ENCODE measurements at places on chromosomes 1 and 21.

GRCh38 chr21:32727687-32728455 is at the start of gene SYNJ1:
Gene SYNJ1, minus strand, starts transcription at chr21:32728013. Its CDS starts 1,118 bp downstream, at chr21:32726895.
- peak; percentile 75 for DNase-seq

DNA sequence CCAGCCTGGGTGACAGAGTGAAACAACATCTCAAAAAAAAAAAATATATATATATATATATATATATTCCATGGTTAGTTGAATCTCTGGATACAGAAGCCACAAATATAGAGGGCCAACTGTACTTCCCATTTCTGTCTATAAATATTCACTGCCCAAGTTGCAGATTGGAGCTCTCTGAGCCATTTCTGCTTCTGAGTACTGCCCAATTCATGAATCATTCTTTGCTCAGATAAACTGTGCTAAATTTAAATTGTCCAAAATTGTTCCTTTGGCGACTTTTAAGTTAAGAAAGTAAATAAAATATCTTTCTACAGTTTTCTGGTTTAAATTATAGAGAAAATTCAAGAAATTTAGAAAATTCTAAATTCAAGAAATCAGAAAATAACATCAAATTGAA is 23.2 kb upstream of the C1orf146 start:
- DNase-seq: no peak

DNA sequence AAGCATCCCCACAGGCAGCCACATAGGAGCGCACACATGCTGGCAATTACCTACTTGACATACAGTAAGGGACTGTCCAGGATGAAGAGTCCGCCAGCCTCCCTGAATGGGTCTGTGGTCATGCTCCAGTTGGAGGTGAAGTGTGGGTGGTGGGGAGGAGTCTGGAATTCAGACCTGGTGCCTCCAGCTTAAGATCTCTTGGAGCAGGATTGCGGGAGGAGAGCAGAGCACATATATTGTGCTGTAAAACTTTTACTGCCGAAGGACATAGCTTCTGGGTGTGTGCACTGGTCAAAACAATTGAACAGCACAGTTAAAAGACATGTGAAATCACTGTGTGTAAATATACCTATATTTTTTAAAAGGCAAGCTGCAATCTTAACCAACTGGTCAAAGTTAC is 17.9 kb downstream of the STK40 start:
- no peak for DNase-seq

DNA sequence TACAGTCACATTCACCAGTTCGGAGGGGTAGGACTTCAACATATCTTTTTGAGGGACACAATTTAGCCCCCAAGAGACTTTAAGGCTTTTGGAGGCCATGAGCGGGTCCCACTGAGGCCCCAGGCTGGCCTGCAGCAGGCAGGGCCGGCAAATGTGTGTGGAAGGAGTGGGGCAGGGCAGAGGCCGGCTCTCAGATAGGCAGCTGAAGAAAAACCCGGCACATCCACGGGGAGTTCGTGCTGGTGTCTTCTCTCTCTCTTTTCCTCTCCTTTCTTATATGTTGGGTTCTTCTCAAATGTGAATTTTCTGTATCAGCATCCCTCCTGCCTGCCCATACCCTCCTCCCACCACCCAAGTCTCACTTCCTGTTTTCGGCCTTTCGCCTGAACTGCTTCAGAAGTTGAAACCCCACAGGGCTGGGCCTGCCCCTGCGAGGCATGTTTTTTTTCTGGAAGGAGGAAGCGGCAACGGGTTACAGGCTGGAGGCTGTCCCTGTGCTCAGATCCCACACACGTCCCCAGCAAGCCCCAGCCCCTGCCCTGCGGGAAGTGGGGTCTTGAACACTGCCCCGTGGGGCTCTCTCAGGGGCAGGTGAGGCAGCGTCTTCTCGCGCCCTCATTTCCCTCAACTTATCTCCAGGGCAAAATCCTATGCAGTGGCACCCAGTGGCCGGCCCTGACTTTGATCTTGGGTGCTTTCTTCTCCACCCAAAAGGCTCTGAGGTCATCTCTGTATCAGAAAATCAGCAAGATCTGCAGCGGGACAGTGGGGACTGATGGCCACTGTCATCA is 9.7 kb upstream of the UMODL1 start:
- no peak for DNase-seq

- peak; percentile 52 for DNase-seq
Measured at GRCh38 chr1:27044613-27045151, 32.0 kb upstream of the TENT5B start.

GRCh38 chr1:244381878-244382565 is 69.7 kb downstream of the ADSS2 start:
- DNase-seq: no peak

DNA sequence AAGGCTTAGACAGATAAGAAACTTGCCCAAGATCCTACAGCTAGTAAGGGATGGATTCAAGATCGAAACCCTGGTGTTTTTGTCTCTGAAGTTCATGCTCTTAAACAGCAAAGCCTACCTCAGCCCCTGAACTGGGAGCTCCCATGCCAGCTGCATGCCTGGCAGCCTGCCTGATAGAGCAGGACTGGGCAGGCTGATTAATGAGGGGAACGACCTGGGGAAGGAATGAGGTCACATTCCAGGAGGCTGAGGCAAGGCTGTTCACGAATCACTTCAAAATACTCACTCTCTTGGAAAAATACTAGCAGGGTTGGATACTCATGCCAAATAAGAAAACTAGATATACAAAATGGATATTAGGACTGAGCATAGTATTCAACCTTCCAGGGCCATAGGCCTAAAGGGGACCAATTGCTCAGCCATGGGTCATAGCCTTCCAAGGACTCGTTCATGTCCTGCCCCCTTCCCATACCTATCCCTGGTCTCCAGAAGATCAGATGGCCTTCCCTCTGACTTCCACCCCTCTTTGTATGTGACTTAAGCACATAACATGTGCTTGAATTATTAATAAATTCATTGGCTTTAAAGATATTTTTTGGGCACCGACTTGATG is 15.6 kb upstream of the TACSTD2 start:
- peak; percentile 87 for DNase-seq

- DNase-seq: no peak
Measured at GRCh38 chr1:44240802-44241671, 27.8 kb downstream of the DMAP1 start.

- DNase-seq: no peak
Measured at GRCh38 chr1:185375583-185375982, 58.5 kb upstream of the IVNS1ABP start.

GRCh38 chr1:17045150-17045549 is 8.7 kb downstream of the SDHB start:
- no peak for DNase-seq

- no peak for DNase-seq
Measured at GRCh38 chr21:35703704-35704103, 356.6 kb downstream of the SETD4 start.

DNA sequence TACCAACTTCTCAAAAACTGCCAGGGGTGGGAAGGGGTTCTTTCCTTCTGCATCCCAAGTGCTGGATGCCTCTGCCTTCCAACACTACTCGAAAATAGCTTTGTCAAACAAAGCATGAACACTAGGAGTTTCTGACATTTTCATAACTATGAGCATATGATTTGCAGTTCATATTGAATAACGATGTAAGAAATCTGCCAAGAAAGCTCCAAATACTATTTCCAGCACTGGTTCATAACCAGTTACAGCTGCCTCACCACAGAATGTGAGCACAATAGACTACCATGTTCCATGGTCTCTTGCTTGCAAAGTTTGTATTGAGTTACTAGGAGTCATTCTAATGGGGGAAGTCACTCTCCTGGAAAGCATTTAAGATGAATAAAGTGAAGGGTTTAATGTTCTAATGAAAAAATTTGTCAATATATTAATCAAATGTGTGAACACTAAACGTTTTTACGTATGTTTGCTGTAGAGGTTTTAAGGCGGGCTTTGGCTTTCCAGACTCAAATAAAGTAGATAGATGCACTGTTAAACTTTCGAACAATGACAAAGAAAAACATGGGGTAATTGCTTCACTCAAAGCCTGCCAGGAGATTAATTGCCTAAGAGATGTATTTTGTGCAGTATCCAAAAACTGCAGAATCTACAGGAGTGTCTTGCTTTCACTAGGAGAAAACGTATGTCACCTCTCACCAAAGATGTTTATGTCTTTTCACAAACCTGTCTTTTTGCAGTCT is 78.6 kb upstream of the UBE2U start:
- DNase-seq: no peak

DNA sequence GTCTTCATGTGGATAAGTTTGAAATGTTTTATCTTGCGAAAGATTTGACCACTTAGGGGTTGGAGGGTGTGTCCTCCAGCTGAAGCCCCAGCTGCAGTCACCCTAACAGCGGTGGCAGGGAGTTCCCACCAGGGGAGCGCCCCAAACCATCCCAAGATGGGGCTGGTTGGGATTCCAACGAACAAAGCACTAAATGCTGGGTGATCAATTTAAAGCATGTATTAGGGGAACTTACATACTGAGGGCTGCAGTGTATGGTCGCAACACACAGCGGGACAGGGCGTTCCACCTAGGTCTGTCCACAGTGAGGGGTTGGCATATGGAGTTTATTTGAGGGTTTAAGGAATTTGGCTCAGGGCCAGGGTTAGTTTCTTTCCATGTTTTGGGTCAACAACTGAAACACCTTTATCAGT is 26.3 kb downstream of the SLC37A1 start:
- no peak for DNase-seq

- DNase-seq: peak; percentile 40
Measured at GRCh38 chr1:202713110-202713509, 2.9 kb upstream of the SYT2 start.

- no peak for DNase-seq
Measured at GRCh38 chr1:154716614-154717527, 108.9 kb upstream of the ADAR start.

DNA sequence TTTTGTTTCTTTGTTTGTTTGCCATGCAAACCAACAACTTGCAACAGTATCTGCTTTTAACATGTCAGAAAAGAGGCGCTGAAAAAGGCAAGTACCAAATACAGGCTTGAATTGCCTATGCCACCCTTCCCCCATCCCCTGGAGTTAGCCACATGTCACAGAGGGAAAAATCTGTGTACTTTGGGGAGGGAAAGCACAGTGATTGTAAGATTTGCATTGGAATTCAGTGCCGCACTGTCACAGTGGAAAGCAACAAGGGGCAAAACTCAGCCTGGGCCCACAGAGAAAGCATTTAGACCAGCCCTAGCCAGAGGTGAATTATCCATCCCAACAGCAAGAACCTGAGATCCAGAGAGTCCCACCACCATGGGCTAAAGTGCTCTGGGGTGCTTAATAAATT is 52.4 kb upstream of the ACADM start:
- no peak for DNase-seq

DNA sequence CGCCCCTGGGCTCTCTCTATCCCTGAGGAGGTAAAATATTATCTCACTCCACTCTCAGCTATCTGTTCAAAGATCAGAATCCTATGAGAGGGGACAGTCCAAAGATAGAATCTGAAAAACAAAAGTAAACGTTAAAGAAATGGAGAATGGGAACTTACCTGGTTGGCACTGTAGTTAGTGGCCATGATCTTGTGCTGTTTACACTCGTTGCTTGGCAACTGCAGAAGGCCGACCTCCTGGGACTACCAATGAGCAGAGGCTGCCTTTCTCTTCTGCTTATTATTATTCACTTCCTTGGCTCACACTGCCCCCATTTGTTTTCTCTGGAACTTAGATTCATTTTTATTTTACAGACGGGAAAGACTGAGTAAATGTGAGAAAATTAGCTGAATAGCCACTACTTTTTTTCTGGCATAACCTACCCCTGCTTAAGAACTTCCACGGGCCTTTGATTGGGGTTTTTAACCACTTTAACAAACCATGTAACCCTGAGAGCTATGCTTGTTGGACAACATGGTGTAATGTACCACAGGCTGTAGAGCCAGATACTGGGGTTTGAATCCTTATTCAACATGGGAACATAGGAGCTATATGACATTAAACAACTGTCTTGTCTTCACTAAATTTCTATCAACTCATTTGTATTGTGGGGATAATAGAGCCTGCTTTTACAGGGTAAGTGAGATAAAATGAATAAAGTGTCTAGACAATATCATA is at the start of gene CFAP126:
Gene CFAP126 (minus strand): TSS at position 193 of the 717 bp plus-strand sequence. CDS start 8 bp downstream, at position 185.
- peak; percentile 61 for DNase-seq
